Hematopoietic multipotent progenitor cell treated with erythropoietin and hydrocortisone succinate and interleukin-3 and kit ligand, for 17 days (in vitro differentiated cells): ENCODE measurements at places on chromosomes 2 and 18.

GRCh38 chr18:25998461-25998860 is 92.0 kb downstream of the SS18 start:
- no peak for DNase-seq

GRCh38 chr2:115825912-115826311 is 1383.5 kb downstream of the DPP10 start:
- DNase-seq = no peak

DNA sequence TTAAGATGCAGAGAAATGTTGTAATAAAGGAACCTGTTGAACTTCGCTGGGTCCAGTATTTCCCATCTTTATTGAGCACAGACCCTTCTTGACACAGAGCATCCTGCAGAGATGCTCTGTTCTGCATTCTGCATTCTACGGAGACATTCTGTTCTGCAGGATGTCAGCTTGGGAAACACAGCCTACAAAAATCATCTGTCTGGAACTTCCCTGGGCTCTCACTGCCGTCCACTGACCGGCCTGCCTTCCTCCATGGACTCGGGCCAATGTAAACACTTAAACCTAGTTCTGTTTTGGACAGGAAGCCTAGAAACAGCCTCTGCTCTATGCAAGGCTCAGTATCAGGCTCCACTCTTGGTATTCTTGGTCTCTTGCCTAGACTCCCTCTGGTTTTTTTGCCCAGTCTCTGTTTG is 90.0 kb upstream of the PPP1CB start:
- DNase-seq = no peak

DNA sequence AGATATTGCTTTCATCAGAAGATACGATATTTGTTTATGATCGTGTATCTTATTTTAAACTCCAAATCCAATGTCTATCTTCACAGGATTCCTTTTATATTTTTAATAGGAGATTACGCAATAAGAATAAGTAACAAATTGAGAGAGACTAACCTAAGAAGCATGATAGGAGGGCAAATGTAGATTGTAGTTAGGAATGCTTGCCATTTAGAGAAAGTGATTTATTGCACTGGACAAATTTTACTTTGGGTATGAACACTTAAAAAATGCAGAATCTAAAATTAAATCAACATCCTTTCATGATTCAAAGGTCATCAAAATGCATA is 563.4 kb upstream of the POU3F3 start:
- no peak for DNase-seq

GRCh38 chr2:237661270-237661669 is 33.9 kb downstream of the LRRFIP1 start:
- no peak for DNase-seq

DNA sequence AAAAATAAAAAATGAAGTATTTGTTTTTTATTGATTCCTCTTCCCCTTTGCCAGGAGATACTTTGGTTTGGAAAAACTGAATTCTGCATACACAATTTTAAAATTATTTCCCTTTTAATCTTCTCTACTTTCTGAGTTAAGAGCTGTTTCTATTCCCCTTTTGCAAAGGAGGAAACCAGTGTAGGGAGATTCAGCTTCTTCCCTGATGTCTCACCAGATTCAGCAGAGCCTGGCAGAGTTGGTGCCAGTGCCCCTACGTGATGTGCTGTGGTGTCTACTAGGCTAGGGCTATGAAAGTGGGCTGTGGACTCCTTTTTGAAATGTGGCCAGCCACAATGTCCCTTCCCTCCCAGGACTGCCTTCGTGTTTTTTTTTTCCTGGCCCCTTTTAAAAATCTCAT is 2.4 kb downstream of the RPE start:
- DNase-seq = no peak

GRCh38 chr2:152542337-152542994 is 174.8 kb downstream of the PRPF40A start:
- DNase-seq = no peak

DNA sequence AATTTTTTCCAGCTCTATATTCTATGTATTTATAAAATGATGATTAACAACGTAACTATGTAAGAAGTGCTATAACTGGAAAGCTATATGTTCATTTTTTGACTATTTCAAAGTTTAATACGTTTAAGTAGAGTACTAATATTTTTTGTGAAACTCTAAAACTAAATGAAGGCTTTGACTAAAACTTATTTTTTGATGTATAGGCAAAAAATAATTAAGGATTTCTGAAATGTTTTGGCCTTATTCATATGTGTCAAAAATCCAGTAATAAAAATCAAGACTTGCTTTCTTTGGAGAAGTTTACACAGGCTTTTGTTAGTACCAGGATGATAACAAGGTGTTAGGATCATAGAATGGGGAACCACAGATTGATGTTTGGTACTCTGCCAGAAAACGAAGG is 58.2 kb upstream of the ZEB2 start:
- no peak for DNase-seq

GRCh38 chr2:142069251-142069888 is 61.4 kb downstream of the LRP1B start:
- no peak for DNase-seq

DNA sequence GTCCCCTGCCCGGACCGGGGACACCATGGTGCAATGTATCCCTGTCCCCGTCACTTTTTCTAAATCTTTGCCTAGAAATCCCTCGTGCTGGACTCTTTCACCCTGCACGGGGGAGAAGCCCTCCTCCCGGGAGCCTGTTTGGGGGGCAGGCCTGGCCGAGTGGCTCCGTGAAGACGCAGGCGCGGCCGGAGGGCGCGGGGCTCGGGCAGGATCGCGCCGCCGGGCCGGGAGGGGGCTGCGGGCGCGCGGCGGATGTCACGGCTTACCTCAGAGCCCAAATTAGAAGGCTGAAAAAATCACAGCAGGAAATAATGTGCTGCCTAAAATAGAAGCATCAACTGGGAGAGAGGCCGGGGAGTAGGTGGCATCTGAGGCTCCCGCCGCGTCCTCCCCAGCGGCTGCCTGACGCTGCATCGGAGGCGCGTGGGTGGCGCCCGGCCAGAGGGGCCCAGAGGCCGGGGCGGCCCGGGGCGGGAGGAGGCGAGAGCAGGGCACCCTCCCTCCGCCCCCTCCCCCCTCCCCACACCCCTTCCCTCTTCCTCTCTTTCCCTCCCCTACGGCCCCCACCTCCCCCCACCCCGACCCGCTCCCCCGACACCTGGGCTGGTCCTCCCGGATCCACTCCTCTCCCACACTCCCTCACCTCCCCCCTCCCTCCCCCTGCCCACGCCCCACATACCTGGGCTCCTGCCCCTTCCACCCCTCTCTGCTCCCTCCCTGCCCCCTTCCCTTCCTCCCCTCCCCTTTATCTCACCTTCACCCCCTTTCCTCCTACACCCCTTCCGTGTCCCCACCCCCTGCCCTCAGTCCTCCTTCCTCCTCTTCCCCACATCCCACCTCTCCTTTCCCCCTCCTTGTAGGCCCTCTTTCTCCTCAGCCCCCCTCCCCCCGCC is 51.9 kb downstream of the SLC4A1AP start:
- DNase-seq = no peak

GRCh38 chr2:218615868-218616315 is 8.2 kb downstream of the PLCD4 start:
- DNase-seq = no peak

GRCh38 chr2:182694189-182694588 is 21.9 kb upstream of the DNAJC10 start:
- DNase-seq = no peak

GRCh38 chr2:220779931-220780330 is 792.2 kb downstream of the EPHA4 start:
- DNase-seq = no peak

GRCh38 chr18:59996370-59996966 is 96.7 kb downstream of the PMAIP1 start:
- no peak for DNase-seq

GRCh38 chr2:128323555-128323931 is 4.9 kb upstream of the HS6ST1 start:
- no peak for DNase-seq

DNA sequence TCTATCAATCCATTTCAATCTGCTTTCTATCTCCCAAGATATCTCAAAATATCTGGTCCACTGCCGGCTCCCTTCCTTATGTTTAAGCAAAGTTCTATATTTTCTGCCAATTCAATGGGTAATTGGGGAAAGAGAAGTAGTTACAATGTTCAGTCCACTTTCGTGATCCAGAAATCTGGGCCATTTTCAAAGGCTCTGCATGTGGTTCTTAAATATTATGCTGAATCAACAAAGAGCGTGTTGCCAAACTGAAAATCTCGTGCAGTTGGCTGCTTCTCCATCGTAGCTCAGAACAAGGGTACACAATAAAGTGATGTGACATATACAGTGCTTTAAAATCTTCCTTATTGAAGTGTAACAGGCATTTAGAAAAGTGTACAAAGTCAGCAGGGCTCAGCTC is 863.1 kb downstream of the RNF144A start:
- DNase-seq = no peak

GRCh38 chr2:173058673-173059072 is 17.0 kb upstream of the MAP3K20 start:
- no peak for DNase-seq

DNA sequence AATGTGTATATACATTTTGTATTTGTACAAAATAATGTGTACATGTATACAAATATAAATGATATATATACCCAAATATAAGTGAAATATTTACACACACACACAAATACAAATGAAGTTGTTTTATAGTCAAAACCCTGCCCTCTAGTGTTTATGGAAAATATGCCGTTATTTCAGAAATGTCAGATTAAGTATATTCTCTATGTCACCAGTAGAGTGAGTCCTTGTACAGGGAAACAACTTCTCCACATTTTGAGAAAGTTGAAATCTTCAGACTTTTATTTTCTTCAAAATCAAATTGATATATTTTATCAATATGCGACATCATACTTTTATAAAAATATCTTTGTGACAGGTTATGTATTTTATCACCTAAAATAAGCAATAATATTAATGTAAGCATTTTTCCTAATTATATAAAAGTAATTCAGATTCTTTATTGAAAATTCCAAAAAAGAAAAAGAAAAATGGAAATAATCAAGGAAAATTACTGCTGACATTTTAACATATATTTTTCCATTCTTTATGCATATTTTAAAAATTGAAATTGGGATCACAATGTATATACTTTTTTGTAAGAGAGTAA is 22.4 kb downstream of the ARL6IP6 start:
- peak; percentile 77 for DNase-seq

DNA sequence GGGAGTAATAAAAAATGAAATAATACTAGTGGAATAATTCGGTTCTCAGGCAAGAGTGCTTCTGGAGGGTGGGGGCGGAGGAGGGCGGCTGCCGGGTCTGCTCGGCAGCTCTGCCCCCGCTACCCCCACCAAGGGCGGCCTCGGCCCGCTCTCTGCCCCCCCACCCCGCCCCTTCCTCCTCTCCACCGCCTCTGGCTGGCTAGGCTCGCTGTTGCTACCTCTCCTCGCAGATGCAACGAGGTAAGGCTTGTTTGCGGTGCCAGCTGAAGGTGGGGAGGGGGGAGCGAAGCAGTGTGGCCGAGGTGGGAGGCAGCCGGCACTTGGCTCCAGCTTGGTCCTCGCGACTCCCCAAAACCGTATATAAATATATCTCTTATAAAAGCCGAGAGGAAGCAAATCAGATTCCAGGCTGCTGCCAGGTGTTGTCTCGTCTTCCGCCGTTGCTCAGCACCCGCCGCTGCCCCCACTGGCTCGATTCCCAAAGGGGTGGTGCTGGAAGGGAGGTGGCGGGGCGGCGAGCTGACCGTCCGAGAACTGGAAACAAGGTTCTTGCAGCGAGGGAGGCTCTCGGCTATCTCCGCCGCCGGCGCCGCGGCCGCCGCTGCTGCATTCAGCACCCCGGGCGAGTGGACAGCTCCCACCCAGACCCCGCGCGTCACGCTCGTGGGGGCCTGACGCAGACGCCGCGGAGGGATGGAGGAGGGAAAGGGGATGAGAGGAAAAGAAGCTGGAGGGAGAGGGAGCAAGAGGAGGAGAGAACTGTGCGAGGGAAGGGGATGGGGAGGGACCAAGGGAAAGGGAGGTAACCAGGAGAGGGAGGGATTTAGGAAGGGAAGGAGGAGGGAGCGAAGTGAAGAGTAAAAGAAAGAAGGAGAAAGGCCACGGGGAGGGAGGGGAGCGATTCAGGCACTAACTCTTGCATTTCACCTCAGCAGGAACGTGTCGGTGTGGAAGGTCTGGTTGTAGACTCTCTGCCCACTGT is at the start of gene MARCHF4:
Gene MARCHF4 (minus strand): TSS at position 763 of the 982 bp plus-strand sequence. CDS start 2,223 bp downstream, outside the sequence.
- no peak for DNase-seq

GRCh38 chr2:176096986-176097819 is 2.4 kb upstream of the HOXD12 start:
- DNase-seq = peak; percentile 18

DNA sequence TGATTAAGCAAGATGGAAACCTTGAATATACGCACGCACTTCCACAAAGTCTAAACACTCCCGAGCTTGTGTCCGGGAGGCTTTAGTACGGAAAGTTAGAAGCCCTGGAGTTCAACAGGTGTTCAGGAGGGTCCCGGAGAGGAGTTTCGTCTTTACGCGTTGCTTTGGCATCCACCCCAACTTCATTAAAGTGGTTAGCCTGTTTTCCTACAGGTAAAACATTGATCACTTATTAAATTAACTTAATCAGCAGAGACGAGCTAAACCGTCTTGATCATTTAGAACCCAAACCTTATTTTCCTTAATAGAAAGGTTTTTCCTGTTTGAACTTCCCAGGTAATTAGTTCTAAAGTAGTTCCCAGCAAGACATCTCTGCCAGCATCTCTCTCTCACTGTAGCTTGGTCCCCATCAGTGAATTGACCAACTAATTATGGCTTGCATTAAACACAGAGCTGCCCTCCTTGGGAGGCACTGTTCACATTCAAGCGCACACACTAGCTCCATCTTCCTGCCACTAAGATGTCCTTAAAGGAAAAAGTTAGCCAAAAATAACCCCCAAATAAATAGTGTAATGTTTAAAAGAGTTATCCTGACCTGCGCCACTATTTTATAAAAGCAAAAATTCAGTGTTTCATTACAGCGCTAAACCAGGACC is 1.4 kb downstream of the NPAS2 start:
- DNase-seq = no peak

- DNase-seq = no peak
Measured at GRCh38 chr2:25885933-25886332, 7.6 kb upstream of the ASXL2 start.

- DNase-seq = no peak
Measured at GRCh38 chr2:107808959-107809358, 17.7 kb upstream of the RGPD4 start.

DNA sequence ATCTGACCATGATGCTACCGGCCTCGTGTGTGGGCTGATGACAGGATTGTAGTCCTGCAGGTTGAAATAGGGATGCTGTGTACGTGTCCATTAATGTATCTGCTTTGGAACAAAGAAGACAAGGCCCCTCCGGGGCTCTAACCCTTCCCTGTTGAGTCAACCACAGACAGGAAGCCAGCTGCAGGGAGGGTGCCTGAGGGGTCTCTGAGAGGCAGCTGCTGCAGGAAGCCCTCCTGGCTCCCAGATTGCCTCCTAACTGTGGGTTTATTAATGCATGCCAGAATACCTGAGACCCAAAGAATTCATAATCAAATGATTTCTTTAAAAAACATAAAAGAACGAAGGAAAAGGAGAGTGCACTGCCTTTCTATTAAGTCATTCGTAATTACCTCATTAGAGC is 140.4 kb downstream of the CELF4 start:
- DNase-seq = no peak

GRCh38 chr2:207601774-207602173 is 23.4 kb downstream of the METTL21A start:
- no peak for DNase-seq
